ENCODE measurements at places on chromosomes 6 and 20.

GRCh38 chr6:21383450-21384085, 210.0 kb upstream of the SOX4 start:
- H3K27ac ChIP-seq: no peak overlapping the region
- no peak overlapping the region for H3K4me3 ChIP-seq
- H3K27me3 ChIP-seq: no peaks in the 10 kb centered on the region
- no peaks in the 10 kb centered on the region for H3K4me1 ChIP-seq
- no peak for DNase-seq

DNA sequence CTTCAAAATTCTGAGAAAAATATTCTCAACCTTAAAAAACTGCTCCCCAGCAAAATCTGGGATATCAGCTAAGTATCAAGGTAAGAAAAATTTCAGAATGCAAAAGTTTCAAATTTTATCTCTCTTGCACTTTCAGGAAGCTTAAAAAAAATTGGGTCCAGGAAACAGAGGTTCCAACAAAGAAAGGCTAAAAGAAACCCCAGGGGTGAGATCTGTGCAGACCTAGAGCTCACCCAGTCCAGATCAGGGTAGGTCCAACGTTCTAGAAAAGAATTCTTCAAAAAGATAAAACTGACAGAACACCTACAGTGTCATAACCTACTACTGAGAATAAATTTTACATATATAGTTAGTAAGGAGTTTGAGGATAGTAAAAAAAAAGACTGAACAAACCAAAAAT, 23.5 kb downstream of the ILRUN start:
- no peak for DNase-seq
- H3K27me3 ChIP-seq: no peaks in the 10 kb centered on the region

DNA sequence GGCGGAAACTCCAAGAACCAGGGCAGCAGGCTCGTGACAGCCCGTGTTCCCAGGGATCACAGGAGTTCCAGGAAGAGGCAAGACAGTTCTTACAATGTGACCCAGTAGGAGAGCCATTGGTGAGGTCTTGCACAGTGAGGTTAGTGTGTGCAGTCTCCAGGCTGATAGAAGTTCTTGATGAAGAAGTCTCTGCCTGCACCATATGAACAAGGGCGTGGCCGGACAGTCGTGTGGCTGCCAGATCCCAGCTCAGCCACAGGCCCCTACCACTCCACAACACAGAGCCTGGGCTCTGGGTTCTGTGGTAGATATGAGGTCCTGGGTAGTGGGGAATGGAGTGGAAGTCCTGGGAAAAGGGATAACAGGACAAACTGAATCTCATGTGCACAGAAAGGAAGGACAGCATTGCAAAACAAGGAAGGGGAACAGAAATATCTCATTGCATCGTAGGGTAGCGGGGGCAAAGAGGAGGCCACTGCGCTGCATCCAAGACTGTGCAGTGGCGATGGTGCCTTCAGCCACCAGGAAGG, 65.2 kb downstream of the STX11 start:
- H3K27me3 ChIP-seq: no peaks in the 10 kb centered on the region
- H3K36me3 ChIP-seq: no peaks in the 10 kb centered on the region
- peak overlapping the region; percentile 85 for H3K27ac ChIP-seq
- peaks cover 30% of the 10 kb centered on the region for H3K4me1 ChIP-seq
- H3K4me3 ChIP-seq: peak overlapping the region; percentile 89

GRCh38 chr6:155378276-155378675, 64.0 kb upstream of the TFB1M start:
- no peak overlapping the region for H3K4me3 ChIP-seq
- no peak for DNase-seq
- H3K36me3 ChIP-seq: no peaks in the 10 kb centered on the region

- peaks cover 20% of the 10 kb centered on the region for H3K4me1 ChIP-seq
- H3K27ac ChIP-seq: no peak overlapping the region
These were observed 1.1 kb downstream of the NDRG3 start for GRCh38 chr20:36744764-36745191.

DNA sequence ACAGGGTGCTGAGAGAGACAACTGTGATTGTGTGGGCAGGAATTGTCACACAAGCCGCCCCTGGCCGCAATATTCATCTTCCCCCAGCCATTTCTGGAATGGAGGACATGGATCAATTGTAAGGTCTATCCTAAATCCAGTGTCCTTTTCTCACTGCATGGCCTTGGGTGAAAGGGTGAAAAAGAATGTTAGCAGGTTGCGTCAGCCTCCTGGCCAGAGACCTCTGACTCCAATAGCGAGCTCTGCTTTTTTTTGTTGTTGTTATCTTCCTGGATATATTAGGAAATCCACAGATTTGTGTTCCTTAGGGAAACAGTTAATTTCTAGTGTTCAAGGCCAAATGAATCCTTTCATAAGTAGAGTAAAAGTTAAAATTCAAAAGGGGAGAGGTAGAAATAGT, 47.1 kb upstream of the CD83 start:
- no peaks in the 10 kb centered on the region for H3K36me3 ChIP-seq
- H3K4me1 ChIP-seq: peaks cover 10% of the 10 kb centered on the region
- no peak for DNase-seq
- no peak overlapping the region for H3K27ac ChIP-seq
- H3K27me3 ChIP-seq: no peaks in the 10 kb centered on the region
- H3K4me3 ChIP-seq: no peak overlapping the region

GRCh38 chr6:343960-344815, 47.4 kb upstream of the IRF4 start:
- no peak overlapping the region for H3K4me3 ChIP-seq
- no peak overlapping the region for H3K27ac ChIP-seq
- H3K27me3 ChIP-seq: no peaks in the 10 kb centered on the region
- H3K36me3 ChIP-seq: no peaks in the 10 kb centered on the region
- no peak for DNase-seq

DNA sequence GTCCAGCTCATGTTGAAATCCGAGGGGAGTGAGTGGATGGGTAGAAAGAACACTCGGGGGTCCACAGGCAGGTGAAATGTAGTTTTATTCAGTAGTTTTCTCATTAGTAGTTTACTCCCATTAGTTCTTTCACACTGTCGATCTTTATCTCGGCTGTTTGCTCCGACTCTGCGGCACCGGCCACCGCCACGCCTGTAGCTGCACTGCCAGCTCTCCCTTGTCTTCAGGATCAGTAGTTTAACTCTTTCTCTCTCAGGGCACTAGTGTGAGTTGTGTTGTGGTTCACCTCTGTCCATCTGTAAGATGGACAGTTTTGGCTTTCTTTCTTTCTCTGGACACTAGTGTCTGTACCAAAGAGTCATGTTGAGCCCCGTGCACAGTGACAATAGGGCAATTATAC, 195.7 kb downstream of the LMBRD1 start:
- H3K4me1 ChIP-seq: no peaks in the 10 kb centered on the region
- no peaks in the 10 kb centered on the region for H3K27me3 ChIP-seq
- no peak overlapping the region for H3K27ac ChIP-seq
- H3K36me3 ChIP-seq: no peaks in the 10 kb centered on the region
- DNase-seq: no peak

All from CD8-positive, alpha-beta memory T cell (primary cell).